Caco-2 (cell line): ENCODE measurements at places on chromosomes 11 and 22.

GRCh38 chr11:84969103-84969502 is 658.0 kb downstream of the DLG2 start:
- H3K4me1 ChIP-seq: no peaks in the 10 kb centered on the region
- H3K36me3 ChIP-seq: no peaks in the 10 kb centered on the region
- DNase-seq: no peak
- H3K27ac ChIP-seq: no peak overlapping the region

GRCh38 chr11:64729851-64730382 is 6.9 kb upstream of the NRXN2 start:
- H3K4me3 ChIP-seq: no peak overlapping the region
- peaks cover 7% of the 10 kb centered on the region for H3K4me1 ChIP-seq
- no peaks in the 10 kb centered on the region for H3K36me3 ChIP-seq
- H3K27ac ChIP-seq: no peak overlapping the region

- DNase-seq: no peak
- peaks cover under 1% of the 10 kb centered on the region for H3K4me1 ChIP-seq
- H3K27me3 ChIP-seq: no peaks in the 10 kb centered on the region
- H3K27ac ChIP-seq: no peak overlapping the region
- H3K4me3 ChIP-seq: no peak overlapping the region
These were observed 44.6 kb downstream of the FZD4 start for GRCh38 chr11:86910592-86910991.

DNA sequence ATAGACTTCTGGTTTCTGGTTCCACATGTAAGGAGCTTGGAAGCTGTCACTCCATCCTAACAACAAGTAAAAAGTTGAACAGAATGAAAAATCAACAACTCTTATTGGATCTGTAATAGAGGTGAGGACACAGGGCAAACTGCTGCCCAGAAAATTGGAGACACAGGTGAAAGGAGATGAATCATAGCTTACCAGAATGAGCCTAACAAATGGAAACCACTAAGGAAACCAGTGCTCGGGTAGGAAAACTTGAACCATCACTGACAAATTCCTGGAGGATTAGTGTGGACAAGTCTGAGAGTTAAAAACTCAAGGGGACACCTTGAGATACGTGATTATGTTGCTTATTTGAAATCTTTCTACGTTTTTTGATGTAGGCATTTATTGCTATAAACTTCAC is 52.1 kb downstream of the GDPD4 start:
- H3K27me3 ChIP-seq: no peaks in the 10 kb centered on the region
- DNase-seq: no peak
- H3K4me1 ChIP-seq: no peaks in the 10 kb centered on the region
- H3K36me3 ChIP-seq: no peaks in the 10 kb centered on the region
- H3K27ac ChIP-seq: no peak overlapping the region

- peaks cover 12% of the 10 kb centered on the region; the same call in 1 of the 2 replicates for H3K4me1 ChIP-seq
- no peak overlapping the region for H3K4me3 ChIP-seq
- H3K27ac ChIP-seq: no peak overlapping the region
- no peaks in the 10 kb centered on the region for H3K36me3 ChIP-seq
- DNase-seq: no peak
These were observed 364.3 kb downstream of the LARGE1 start for GRCh38 chr22:33555814-33556522.

- no peaks in the 10 kb centered on the region for H3K36me3 ChIP-seq
- H3K4me3 ChIP-seq: no peak overlapping the region
- H3K27ac ChIP-seq: no peak overlapping the region
These were observed 52.4 kb downstream of the DSCAML1 start for GRCh38 chr11:117744471-117745150.
